ENCODE measurements at places on chromosomes 4 and X.

DNA sequence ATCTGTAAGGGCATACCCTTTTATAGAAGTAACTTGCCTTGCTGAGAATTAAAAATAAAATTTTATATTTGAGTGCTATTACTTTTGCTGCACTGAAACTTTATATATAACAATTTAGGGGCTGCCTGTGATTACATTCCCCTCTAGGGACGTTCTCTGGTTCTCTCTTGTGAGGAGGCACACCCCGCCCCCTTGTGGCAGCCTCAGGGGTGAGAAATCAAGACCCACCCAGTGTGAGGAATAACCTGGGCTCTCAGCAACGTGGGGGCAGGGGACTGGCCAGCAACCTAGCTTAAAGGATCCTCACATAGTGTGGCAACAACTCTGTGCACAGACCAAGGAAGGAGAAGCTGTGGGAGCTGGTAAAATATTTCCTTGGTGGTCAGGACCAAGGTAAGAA lies 43.7 kb downstream of the MAGEA9 start:
- no peak for DNase-seq

- DNase-seq: no peak
Measured at GRCh38 chr4:72494156-72494555, 74.9 kb downstream of the ADAMTS3 start.

GRCh38 chr4:55543858-55544257 lies 2.9 kb downstream of the CLOCK start:
- DNase-seq: no peak

DNA sequence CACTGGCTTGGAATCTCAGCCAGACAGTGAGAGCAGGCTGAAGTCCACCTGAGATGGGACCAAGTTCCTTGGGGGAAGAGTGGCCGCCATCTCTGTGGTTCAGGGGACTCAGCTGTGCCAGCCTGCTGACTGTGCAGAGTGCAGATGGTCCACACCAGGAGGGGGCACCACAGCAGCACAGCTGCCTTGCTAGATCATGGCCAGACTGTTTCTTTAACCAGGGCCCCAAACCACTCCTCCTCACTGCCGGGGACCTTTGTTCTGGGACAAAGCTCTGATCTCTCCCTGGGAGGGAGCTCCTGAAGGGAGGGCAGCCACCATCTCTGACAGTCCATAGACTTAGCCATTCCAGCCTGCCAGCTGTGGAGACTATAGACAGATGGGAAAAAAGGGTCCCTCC lies 2189.6 kb downstream of the PCDH7 start:
- no peak for DNase-seq

DNA sequence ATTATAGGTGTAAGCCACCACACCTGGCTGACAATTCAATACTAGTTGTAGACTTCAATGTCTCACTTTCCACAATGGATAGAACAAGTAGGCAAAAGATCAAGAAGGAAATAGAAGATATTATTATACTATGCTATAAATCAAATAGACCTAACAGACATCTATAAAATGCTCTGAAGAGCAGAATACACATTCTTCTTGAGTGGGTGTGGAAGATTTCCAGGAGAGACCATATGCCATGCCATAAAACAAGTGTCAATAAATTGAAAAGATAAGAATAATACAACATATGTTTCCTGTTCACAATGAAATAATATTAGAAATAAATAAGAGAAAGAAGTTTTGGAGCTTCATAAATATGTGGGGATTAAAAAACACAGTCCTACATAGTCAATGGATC lies 179.3 kb upstream of the AMOT start:
- DNase-seq: no peak

GRCh38 chrX:82816562-82816961 lies 691.5 kb upstream of the POU3F4 start:
- no peak for DNase-seq

DNA sequence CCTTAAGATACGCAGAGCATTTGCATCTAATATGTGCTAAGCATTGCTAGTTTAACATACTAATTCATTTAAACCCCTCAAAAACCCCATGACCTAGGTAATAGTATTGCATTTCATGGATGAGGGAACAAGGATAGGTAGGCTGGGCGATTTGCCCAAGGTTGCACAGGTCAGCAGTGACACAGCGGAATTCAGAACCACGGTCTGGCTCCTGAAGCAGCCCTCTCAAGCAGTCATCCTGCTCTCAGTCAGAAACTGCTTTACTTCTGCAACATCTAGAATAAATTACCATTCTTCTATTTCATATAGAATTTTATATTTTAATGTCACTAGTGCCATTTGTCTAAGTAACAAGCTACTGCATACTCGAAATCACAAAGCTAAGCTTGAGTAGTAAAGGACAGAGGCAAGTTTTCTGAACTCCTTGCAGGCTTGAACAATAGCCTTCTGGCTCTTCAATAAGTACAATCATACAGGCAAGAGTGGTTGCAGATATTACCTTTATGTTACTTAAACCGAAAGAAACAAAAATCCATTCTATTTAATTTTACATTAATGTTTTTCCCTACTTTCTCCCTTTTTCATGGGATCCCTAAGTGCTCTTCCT lies 555 bp upstream of the SPP1 start:
- no peak for DNase-seq

Data from NCI-H2081 (cell line).